ENCODE measurements at places on chromosomes 7 and 10.

- no peak for DNase-seq
Observed at GRCh38 chr7:88071994-88072714, 138.1 kb downstream of the ADAM22 start.

DNA sequence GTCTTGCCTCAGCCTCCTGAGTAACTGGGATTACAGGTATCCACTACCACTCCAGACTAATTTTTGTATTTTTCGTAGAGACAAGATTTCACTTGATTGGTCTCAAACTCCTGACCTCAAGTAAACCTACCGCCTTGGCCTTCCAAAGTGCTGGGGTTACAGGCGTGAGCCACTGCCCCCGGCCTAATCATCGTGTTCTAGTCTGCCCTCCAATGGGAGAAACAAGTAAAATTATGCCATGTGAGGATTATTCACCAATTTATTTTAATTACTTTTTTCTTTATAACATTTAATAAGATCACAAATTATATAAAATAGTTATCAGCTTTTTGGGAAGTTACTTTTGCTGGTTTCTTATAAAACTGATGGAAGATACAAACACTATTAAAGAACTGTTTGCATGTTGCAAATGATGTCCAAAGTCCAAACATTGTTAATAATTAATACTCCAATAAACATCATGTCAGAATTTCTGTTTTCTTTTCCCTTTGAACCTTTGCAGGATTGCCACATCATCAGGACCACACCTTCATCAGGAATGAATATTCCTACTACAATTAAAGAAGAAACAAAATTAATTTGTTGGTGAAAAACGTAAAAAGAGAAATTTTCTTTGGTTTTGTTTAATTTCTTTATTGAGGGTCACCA is 786 bp upstream of the AKR1C4 start:
- no peak for DNase-seq

DNA sequence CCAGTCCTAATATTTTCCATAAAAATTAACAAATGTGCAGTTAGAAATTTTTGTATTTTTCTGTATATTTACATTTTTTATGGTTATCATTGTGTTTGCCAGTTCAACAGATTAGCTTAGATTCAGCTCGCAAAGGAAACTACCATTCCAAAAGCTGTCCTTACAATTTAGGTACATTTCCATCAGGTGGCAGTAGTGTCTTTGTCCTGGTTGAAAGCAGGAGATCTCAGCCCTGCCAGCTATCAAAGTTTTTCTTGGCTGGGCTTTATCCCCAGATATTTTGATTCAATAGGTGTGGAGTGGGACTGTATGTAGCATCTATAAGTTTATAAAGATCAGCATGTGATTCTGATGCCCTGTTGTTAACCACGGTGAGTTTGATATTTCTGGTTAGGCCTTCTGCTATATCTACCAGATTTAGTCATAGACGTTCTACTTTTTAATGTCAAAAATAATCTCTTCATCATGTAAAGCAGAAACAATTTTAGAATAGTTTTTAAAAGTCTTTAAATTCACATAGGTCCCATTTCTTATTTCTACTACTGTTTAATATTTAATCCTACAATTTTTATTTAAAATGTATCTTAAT is 15.5 kb upstream of the ICA1 start:
- no peak for DNase-seq

GRCh38 chr7:104225451-104225850 is 17.6 kb upstream of the ORC5 start:
- no peak for DNase-seq

GRCh38 chr10:86046845-86047460 is 319.6 kb downstream of the GRID1 start:
- DNase-seq, result no peak

DNA sequence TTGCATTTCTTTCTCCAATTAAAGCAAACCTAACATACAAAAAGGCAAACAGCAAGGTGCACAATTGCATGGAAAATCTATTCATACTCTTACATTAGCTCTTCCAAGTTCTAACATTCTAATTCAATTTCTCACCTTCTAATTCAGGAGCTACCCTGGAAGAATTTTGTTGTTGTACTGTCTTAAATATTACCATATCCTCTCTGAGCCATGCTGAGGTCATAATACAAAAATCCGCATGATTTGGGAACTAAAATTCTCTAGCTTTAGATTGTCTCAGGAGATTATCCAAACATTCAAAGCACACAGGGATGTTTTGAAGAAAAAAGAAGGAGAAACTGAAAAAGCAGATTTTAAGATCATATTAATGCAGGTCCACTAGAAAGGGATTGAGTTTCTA is 229.9 kb downstream of the KIAA1217 start:
- no peak for DNase-seq

DNA sequence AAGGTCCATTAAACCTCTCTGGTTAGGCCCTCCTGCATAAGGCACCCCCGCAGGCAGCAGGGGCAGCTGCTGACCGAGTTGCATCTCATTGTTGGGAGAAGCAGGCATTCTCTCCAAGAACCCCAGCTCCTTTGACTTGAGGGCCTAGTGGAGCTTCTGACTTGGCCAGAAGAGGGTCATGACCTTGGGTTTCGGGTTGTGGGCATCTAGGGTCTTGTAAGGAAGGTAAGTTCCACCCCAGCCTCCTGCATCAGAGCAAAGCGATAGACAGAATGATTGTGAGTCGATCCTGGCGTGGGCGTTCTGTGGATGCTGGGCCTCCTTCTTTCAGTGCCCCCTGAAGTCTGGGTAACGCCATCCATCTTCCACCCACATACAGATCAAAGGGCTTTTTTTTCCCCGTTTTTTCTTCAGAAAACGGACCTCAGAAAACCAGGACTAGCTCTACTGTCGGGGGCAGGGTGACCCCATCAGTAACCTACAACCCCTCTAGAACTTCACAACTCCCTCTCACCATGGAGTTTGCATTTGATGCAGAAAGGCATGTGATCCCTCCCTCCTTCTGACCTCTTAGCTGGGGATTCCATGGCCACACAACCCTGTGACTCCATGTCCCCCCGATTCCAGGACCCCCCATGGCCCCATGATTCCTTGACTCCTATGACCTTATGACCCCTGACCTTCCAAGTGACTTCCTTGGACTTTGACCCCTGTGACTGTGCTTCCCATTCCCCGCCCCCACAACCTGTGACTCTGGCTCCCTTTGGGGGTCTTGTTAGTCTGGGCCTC is 3.0 kb downstream of the SEMA4G start:
- no peak for DNase-seq

DNA sequence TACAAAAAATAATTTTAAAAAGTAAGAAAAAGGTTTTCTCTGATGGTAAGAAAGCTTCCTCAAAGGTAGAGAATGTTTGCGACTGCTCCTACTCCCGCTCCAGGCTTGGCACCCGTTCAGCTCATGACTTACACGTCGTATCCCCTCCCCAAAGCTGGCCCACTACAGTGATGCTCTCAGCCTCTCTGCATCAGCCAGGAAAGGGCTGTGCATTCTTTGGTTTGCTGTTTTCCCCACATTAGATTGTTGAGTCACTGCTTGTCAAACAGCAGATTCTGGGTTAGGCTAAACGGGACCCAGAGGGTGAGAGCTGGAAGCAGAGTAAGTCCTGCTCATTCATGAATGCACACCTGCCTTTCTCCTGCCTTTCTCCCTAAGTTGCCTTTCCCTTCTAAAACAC is 54.7 kb upstream of the NMT2 start:
- no peak for DNase-seq

- DNase-seq, result peak; percentile 26
Observed at GRCh38 chr7:113015034-113015645, 71.5 kb downstream of the GPR85 start.
